Caco-2 (cell line): ENCODE measurements at places on chromosomes 12 and 14. TPM values are rescaled to one million over a fixed set of nuclear protein-coding genes. Genes with fewer than 3 reads are reported as not detected.

- H3K4me3 ChIP-seq = no peak overlapping the region
- H3K36me3 ChIP-seq = no peaks in the 10 kb centered on the region
- no peaks in the 10 kb centered on the region for H3K27me3 ChIP-seq
- no peaks in the 10 kb centered on the region for H3K4me1 ChIP-seq
Measured at GRCh38 chr14:99156090-99156425, 115.9 kb downstream of the BCL11B start.

DNA sequence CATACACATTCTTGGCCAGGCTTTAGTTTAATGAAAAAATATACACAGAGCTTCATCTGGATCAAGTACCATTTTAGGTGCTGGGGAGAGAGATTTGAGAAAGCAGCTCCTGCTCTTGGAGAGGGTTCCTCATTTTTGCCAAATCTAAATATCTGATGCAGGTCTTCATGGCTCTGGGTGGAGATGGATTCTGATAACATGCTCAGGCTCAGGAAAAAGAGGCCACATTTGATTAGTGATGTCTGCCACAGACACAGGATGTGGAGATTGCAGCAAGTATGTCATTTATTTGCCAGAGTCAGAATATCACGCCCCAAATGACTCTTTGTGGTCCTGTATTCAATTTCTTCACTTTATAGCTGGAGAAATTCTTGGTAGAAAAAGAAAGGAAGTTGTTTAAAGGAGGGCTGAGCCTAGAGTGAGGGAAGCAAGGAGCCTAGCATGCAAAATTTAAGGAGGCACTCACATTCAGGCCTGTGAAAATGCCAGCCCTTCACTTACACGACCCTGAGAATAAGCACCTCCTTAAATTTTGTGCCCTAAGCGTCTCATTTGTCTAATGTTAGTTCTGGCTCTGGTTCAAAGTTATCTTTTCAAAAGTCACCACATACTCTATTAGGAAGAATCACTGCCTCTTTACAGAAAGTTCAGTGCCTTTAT is 492.9 kb upstream of the TBX3 start:
- no peak overlapping the region for H3K27ac ChIP-seq
- no peaks in the 10 kb centered on the region for H3K27me3 ChIP-seq
- H3K4me3 ChIP-seq = no peak overlapping the region

- peaks cover 7% of the 10 kb centered on the region for H3K4me1 ChIP-seq
- H3K27ac ChIP-seq = no peak overlapping the region
- DNase-seq = no peak
- H3K36me3 ChIP-seq = no peaks in the 10 kb centered on the region
Measured at GRCh38 chr14:88324930-88325329, 1.9 kb upstream of the KCNK10 start.

DNA sequence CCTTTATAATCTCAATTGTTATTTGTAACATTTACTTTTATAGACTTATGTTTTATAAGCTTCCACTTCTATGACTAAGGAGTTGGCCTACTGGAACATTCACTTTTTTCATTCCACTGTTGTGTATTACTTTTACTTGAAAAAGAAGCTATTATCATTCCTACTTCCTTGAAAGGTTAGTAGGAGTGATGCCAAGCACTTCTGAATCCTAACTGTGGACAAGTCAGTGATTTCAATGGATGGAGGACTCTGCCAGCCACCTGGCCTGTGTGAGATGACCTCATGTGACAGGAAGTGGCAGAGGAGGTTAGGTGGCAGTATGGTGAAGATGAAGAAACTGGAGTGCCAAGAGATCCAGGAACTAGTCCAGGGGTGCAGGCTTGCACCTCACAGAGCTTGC is 46.0 kb downstream of the TECPR2 start:
- H3K27ac ChIP-seq = no peak overlapping the region
- H3K27me3 ChIP-seq = no peaks in the 10 kb centered on the region
- H3K4me1 ChIP-seq = no peaks in the 10 kb centered on the region
- no peaks in the 10 kb centered on the region for H3K36me3 ChIP-seq

- H3K36me3 ChIP-seq = no peaks in the 10 kb centered on the region
- H3K4me3 ChIP-seq = no peak overlapping the region
- DNase-seq = no peak
- no peak overlapping the region for H3K27ac ChIP-seq
Measured at GRCh38 chr12:132872975-132873421, 14.4 kb downstream of the CHFR start.

Gene RASSF3
- 22.6 and 25.7 TPM in 2 replicates for total RNA-seq

Gene TRPV4
- not detected in 2 replicates for total RNA-seq

Gene OAS2
- total RNA-seq = 0.25 TPM in 1 of 2 replicates, not detected in the other
